A549 (cell line): ENCODE measurements at places on chromosomes 16 and 17.
A peak's percentile ranks its signal among the peaks of the same experiment; 100 is the strongest.

DNA sequence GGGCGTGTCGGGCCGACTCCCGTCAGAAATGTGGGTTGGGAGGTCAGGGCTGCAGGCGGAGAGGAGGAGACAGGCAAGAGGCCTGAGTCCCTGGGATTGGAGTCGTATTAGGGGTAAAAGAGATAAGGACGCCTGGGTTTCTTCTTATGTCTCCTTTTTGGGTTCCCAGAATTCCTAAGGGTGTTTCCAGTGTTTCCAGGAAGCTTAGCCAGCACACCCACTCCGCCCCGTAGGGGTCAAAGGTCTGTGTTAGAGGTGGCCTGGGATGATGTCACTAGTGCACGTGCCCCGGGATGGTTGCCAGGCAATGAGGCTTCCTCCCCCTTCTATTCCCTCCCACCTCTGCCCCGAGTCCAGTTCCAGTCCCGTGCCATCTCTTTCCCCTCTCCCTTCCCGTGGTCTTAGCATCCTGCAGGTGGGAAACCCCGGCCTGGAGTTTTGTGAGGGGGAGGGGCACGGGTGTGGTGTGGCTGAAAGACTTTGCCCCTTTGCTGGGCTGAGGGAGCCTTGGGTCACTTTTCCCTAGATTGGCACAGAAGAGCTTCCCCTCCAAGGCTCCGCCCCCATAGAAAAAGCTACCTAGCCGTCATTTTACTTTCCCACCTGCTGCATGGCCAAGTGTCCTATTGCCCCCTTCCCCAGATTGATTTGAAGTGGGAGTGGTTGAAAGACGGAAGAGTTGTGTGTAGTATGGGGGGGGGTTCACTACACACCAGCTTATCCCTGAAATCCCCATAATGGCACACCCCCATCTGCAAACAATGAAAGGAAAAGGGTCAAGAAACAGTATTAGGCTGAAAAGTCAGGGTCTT lies 2.8 kb downstream of the KDM6B start:
- peak; percentile 98 for DNase-seq

- DNase-seq, result peak; percentile 77
Observed at GRCh38 chr16:56691885-56692284, 9.6 kb downstream of the MT1X start.

DNA sequence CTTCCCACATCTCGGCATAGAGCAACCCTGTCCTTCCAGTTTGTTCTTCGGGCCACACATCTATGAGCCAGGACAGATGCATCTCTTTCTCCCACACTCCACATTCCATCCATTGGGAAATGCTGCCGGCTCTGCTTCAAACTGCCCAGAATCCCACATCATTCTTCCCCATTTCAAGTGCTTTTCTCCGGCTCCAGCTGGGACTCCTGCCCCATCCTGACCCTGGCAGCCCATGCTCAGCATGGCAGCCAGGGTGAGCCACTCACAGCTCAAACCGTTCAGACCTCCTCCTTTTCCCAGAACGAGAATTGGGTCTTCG lies 132.8 kb upstream of the SDK2 start:
- DNase-seq, result no peak

- DNase-seq, result no peak
Observed at GRCh38 chr17:44915321-44915726, at the start of gene GFAP. GFAP (minus strand) TSS chr17:44915500; CDS start chr17:44915486, 14 bp downstream.

- DNase-seq, result no peak
Observed at GRCh38 chr16:10245002-10245401, 62.8 kb upstream of the GRIN2A start.
